ENCODE measurements at places on chromosomes 11 and 22. TPM values are rescaled to one million over a fixed set of nuclear protein-coding genes. Genes with fewer than 3 reads are reported as not detected.

DNA sequence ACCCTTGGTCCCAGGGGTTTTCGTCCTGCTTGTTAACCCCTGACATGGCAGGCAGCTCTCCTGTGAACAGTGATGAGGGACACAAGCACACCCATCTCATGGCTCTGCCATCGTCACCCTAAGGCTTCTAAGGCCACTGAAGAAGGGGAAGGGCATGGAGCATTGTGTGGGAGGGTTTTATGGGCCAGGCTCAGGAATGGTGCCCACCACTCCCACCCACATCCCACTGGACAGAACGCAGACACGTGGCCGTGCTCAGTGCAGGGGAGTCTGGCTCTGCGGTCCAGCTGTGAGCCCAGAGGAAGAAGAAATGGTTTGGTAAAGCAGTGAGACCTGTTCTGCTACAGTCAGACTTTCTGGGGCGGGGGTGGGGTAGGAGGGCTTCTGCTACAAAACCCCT, 130.0 kb downstream of the CACNA1I start:
- DNase-seq, result no peak

DNA sequence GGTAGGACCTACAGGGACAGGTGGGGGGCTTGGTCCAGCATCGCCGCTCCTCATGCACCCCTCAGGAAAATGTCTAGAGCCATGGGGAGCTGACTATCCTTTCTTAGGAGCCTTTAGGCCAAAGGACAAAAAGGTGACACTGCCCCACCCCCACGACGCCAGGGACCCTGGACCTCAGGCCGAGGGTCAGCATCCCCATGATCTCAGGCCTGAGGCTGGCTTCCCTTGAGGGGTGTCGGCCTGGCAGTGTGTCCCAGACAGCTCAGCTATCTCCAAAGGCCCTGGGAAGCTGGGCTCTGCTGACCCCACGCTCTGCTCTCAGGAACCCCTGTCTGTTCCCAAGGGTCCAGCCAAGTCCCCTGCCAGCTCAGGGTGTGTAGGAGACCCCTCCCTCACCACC, 16.3 kb downstream of the MRGPRG start:
- no peak for DNase-seq

DNA sequence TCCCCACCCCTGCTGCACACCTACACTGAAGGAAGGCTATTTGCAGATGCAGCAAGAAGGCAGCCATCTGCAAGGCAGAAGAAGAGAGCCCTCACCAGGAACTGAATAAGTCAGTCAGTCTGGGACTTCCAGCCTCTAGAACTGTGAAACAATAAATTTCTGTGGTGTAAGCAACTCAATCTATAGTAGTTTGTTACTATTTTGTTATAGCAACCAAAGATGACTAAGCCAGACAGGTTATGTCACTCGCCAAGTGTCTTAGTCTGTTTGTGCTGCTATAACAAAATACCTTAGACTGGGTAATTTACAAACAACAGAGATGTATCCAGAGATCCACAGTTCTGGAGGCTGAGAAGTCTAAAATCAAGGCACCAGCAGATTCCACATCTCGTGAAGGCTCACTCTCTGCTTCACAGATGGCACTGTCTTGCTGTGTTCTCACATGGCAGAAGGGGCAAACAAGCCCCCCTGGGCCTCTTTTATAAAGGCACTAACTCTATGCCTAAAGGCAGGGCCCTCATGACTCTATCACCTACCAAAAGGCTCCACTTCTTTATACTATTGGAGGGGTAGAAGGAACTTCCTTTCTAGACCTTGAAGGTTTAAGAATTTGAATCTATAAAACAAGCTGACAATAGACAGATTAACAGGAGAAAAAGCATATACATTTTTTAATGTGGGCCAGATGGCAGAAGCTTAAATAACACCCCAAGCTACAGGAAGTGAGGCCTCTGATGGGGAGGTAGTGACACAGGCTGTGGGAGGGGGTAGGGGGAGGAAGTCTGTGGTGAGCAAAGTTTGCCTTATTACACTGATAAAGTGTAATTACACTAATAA, 12.3 kb downstream of the APOL6 start:
- peak; percentile 51 for DNase-seq

DNA sequence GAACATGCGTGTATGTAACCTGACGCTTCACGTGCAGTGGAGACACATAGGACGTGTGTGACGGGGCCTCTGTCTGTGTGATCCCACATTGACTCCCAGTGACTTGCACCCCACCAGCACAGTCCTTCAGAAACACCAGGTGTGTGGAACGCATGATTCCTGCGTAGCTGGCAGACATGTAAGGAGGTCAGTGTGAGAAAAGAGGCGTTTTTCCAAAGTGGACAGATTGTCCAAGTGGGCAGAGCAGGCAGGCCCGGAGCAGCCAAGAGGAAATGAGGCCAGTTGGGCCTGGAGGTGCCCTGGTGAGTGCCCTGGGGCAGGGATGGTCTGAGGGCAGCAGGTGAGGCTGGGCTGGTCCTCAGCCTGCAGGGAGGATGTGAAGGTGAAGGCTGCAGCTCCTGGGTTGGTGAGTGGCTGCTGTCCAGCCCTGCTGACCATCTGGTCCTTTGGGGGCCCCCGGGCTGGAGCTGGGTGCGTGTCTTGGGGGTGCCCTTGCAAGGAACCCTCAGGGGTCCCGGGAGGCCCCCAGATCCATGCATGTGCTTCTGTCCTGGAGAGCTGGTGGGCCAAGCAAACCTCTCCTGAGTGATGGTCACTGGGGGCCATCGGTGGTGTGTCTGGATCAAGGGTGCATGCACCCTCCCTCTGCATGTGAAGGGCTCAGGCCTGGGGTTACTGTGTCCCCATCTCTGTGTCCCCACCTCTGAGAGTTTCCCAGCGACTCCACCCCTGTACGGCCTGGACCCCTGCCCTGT, 26.6 kb downstream of the SHANK3 start:
- DNase-seq, result no peak

GRCh38 chr11:17580271-17580670, 33.2 kb downstream of the OTOG start:
- no peak for DNase-seq

- no peak for DNase-seq
Observed at GRCh38 chr11:48008951-48009270, 28.6 kb downstream of the PTPRJ start.

DNA sequence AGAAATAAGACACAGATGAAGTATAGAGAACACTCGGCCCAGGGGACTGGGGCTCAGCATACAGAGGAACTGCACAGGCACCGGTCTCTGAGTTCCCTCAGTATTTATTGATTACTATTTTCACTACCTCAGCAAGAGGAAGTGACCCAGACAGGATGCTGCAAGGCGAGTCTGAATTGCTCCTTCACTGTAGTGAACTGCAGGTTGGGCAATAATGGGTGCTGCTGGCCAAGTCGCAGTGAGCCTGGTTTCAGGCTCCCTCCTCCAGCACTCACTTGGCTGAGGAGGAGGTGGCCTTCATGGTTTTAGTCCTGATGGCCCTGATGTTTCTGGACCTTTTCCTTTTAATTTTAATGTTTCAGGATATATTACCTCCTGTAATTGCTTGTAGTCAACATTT, 10.4 kb downstream of the OR52K2 start:
- DNase-seq, result peak; percentile 25

DNA sequence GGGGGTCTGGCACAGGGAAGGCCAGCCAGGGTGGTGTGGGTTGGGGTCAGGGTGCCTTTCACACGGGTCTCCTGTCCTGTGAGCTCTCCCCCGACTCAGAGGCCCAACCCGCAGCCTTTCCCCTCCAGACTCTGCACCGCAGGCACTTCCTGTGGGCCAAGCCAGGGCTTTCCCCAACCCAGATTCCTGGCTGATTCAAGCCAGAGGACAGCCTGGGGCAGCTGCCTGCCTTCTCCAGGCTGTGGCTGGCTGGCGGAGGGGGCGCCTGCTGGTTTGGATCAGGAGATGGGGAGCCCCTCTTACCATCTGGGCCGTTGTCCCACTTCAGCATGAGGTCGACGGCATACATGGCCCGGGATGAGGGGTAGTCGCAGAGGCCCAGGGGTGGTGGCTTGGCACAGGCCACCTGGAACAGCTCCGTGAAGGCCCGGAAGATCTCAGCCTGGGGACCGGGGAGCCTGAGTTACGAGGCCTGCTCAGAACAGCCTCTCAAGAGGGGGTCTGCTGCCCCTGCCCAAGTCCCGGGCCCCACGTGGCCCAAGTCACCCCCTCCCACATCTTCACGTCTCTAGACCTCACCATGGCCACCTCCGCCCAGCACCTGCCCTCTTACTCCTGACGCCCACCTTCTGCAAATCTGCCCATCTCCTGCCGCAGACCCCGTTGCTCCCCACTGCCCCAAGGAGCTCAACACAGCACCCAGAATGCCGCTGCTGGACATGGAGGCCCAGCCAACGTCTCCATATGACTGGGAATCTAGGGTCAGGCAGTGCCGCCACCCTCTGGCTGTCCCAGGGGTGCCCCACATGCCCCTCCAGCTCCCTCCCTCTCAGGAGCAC, 17.3 kb downstream of the TSPO start:
- peak; percentile 76 for DNase-seq

DNA sequence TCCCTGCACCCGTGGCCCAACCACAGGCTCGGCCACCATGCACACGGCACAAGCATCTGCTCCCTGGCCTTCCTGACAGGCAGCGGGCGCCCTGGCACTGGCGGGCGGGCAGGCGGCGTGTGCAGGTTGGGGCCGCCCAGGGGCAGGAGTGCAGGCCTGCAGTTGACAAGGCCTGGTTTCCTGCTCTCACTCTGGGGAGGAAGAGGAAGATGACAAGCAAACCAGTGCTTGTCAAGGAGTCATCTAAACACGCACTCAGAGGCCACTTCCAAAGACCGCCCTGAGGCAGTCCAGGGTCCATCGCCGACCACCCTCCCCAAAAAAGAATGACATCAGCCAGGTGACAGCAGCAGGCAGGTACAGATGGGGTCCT, 65.3 kb upstream of the LINC01488 start:
- no peak for DNase-seq

- DNase-seq, result peak; percentile 81
Observed at GRCh38 chr11:68890490-68891231, 13.0 kb downstream of the MRPL21 start.

- no peak for DNase-seq
Observed at GRCh38 chr22:23012081-23012622, 58.2 kb upstream of the GNAZ start.

DNA sequence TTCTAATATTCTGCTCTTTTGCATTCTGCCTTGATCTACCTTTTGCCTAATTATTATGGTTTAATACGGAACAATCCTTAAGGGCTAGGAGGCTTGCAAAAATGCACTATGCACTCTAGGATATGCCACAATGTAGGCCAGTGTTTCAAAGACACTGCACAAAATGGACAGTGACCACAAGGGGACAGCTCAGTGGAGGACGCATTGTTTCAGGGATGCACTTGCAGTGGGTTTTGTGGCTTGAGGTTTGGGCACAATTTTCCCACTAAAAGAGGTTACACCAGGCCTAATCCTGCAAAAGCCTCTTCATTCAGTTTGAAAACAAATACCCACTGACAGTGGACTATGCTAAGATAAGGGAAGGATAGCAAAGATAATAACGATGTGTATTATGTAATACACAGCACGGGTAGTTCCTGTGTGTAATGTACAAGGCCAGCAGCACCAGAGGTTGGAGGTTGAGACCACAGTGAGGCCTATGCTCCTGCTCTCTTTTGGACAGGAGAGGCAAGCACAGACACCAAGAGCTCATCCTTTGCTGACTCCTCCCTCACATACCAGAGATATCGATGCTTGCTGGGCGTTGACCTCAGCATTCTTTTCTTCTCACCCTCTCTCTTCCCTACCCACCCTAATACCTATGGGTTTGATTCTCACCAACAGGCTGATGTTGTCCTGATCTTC, 12.7 kb downstream of the MAP6 start:
- DNase-seq, result no peak

- peak; percentile 56 for DNase-seq
Observed at GRCh38 chr22:44738347-44738715, 14.0 kb upstream of the ARHGAP8 start.

- DNase-seq, result no peak
Observed at GRCh38 chr22:46417769-46418168, 82.3 kb downstream of the TRMU start.

DNA sequence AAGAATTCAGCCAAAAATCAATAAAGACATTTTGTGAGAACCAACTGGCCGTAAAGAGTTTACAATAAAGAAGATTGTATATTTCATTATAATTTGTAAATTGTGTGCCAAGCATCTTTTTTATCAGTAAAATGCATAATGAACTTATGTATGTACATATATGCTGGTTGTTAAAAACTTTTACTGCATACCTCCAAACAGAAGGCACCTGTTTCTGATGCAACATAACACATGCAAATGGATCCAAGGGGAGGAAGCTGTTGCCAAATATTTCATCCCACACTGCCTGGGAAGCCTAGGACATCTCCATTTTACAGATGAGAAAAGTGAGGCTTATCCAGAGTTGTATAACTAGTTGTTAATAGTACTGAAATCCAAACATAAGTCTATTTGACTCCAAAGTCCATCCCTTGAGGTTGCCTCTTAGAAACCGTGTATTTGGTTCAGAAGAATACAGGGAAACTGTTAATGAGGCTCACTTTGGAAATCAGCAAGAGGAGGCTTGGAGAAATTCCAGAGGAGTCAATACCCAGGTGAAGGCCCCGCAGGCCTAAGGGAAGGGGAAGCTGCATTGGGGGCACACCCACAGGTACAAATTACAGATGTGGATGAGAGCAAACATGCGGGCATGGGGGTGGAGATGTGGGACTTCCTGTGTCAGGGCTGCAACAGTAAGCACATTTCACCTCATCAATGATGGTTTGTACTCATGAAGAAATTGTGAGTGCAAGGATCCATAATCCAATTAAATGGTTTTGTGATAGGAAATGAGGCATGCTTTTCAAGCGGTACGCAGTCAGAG, 51.1 kb downstream of the RCN1 start:
- DNase-seq, result no peak

GRCh38 chr11:73040046-73040445, 102.1 kb downstream of the FCHSD2 start:
- no peak for DNase-seq

GRCh38 chr11:122279194-122279593, 163.2 kb upstream of the BLID start:
- peak; percentile 10 for DNase-seq

DNA sequence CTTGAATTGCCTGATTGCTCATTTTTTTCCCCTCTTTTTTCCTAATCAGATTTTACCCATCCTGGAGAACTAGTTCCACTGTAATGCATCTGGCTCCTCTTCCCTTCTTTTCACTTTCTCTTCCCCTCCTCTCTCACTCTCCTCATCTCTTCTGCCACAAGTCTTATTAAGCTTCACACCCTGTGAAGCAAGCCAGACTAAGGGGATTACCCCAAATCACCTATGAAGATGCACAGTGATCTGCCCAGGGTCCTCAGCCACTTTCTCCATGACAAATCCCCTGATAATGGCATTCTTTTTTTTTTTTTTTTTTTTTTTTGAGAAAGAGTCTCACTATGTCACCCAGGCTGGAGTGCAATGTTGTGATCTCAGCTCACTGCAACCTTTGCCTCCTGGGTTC, 11.2 kb downstream of the UBASH3B start:
- DNase-seq, result no peak

The OR8D4 gene
- total RNA-seq, result not detected

The SLC22A25 gene
- total RNA-seq, result not detected

The PLEKHB1 gene
- total RNA-seq, result not detected

The STK33 gene
- not detected for total RNA-seq

The PNPLA5 gene
- not detected for total RNA-seq

The CCDC188 gene
- 1.8 TPM for total RNA-seq

The APOL5 gene
- not detected for total RNA-seq

The CSNK2A3 gene
- total RNA-seq, result 3.3 TPM

The USP2 gene
- not detected for total RNA-seq

The CARNS1 gene
- 0.38 TPM for total RNA-seq

The CYP2R1 gene
- total RNA-seq, result 25.7 TPM

The MUC2 gene
- total RNA-seq, result not detected

The OR2AG2 gene
- 0.25 TPM for total RNA-seq

The MB gene
- total RNA-seq, result not detected

The BCO2 gene
- total RNA-seq, result not detected

The JAML gene
- total RNA-seq, result not detected

The RCOR2 gene
- total RNA-seq, result 1.8 TPM

The OR51E2 gene
- total RNA-seq, result not detected

The GUCY1A2 gene
- total RNA-seq, result 1.6 TPM

The ACR gene
- total RNA-seq, result not detected

Measured in GM23248 (cell line).